ENCODE measurements at places on chromosomes 6 and 20. TPM values are rescaled to one million over a fixed set of nuclear protein-coding genes. Genes with fewer than 3 reads are reported as not detected.

C6orf58 gene
- not detected for total RNA-seq

TFAP2A gene
- 0.20 TPM for total RNA-seq

CEBPB gene
- 223 TPM for total RNA-seq

POU3F2 gene
- total RNA-seq, result 1.8 TPM

AVP gene
- not detected for total RNA-seq
